ENCODE measurements at places on chromosomes 2 and 18.

- DNase-seq = no peak
Measured at GRCh38 chr2:104473546-104473945, 380.4 kb upstream of the POU3F3 start.

DNA sequence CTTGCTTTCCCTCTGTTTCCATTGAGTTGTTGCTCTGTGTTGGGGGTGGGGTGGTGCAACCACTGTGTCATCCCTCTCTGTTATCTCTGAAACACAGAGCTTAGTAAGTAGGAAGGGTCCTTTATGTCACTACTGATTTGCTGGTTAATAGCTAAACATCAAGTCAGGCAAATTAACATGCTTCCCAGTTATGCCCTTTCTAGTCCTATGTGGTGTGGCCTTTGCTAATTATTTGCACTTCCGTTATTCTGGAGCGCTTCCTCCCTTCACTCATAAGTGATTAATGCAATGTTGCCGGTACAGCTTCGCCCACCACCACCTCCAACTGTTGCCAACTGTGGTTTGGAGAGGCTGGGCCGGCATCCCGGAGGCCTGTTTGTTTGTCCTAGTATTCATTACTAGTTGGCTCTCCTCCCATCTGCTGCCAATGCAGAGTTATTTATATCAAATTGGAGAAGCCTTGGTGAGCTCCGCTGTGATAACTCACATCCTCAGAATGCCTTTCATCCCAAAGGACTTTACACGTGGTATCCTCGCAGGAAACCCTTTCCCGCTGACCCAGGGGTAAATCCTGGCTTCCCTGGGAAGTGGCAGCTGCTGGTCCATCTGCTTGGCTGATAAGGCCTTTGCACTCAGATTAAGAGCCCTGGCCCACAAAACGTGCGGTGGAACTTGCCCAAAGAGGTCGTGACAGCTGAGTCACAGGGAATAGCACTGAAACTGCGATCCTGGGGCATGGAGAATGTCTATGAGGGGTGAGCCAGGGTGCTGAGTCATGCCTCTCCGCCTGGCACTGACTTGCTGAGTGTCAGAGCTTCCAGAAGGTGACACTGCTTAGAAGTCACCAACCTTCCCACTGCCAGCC lies 72.0 kb upstream of the ZCCHC2 start:
- DNase-seq = no peak

GRCh38 chr2:237432484-237433092 lies 18.6 kb upstream of the COL6A3 start:
- DNase-seq = no peak

DNA sequence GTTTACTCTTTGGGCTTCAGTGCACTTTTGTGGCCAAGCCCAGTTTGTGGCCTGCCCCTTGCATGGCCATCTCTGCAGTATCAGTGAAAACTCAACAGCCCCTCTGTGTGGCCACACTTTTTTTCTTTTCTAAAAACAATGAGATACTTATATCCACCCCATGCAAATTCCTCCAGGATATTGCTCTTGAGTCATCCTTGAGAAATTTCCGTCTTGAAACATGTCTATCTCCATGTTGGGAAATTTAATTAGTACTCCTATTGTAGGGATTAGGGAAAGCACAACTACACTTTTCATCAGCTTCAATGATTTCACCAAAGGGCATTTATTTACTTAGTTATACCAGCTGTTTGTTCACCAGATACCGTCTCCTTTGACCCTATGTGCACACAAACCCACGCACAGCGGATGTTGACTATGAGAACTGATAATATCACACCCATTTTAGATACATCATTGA lies 993.1 kb downstream of the TSN start:
- DNase-seq = no peak

GRCh38 chr2:235675678-235676535 lies 182.1 kb downstream of the AGAP1 start:
- DNase-seq = no peak
